ENCODE measurements at places on chromosomes 12 and 14.

- no peak for DNase-seq
These were observed 68.9 kb downstream of the KDM2B start for GRCh38 chr12:121511916-121512315.

GRCh38 chr14:88786715-88787114 lies 6.0 kb downstream of the EML5 start:
- DNase-seq, result no peak

DNA sequence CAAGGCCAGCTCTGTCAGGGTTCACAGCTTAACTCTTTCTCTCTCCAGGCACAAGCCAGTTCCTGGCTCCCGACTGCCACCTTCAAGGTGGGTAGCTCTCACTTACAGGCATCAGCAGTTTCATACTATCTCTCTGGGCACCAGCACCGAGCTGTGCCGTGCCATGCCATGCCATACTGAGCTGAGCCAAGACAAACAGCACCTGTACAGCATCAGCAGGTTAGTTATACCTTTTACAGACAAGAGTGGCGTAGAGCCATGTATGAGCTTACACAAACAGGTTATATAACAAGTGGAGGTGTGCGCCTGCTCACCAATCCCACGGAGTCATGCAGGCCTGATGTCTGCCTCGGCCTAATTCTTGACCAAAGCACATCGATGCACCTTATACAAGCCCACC lies 1098.7 kb downstream of the AACS start:
- DNase-seq, result no peak

DNA sequence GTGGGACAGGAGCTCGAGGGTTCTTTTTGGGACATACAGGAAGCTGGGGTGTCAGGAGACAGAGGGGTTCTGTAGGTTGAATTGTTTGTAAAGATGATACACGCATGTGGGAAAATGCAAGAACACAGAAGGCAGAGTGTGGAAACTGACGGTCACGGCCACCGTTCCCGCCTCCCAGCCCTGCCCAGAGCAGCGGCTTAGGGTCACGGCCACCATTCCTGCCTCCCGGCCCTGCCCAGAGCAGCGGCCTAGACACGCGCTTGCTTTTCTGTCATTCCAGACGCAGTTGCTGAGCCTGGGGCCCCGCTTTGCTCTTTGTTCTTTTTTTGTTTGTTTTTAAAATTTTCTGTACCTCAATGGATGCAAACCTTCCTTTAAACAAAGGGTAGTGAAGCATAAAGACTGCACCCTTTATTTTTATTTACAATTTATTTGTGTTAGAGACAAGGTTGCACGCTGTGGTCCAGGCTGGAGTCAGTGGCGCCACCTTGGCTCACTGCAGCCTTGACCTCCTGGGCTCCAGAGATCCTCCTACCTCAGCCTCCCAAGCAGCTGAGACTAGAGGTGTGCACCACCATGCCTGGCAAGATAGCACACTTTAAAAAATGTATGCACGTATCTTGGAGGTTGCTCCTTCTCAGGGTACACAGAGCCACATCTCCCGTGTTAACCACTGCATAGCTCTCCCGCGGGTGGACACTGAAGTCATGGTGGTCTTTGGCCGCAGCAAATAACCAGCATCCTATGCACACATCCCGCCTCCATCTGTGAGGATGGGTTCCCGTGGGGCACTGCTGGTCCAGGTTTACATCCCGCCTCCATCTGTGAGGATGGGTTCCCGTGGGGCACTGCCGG lies 142.3 kb downstream of the ADGRD1 start:
- DNase-seq, result no peak

All from NCI-H146 (cell line).